ENCODE measurements at places on chromosomes 7 and 10. TPM values are rescaled to one million over a fixed set of nuclear protein-coding genes. Genes with fewer than 3 reads are reported as not detected.

The CNTNAP2 gene
- total RNA-seq = 2.9 TPM

The ADCYAP1R1 gene
- total RNA-seq = 35.3 TPM

The GOLGA7B gene
- under 0.01 TPM for total RNA-seq

The APBB1IP gene
- total RNA-seq = 5.8 TPM

The OR6B1 gene
- not detected for total RNA-seq

The NUTM2E gene
- not detected for total RNA-seq

The ATOH7 gene
- total RNA-seq = not detected

The CFAP43 gene
- not detected for total RNA-seq

The MALRD1 gene
- total RNA-seq = 0.33 TPM

The GPR158 gene
- 0.19 TPM for total RNA-seq

The ZNF503 gene
- 56.1 TPM for total RNA-seq

The ICA1 gene
- total RNA-seq = 7.4 TPM

The SPDYE9 gene
- not detected for total RNA-seq

The PRSS2 gene
- total RNA-seq = not detected

The NKX2-3 gene
- total RNA-seq = 0.19 TPM

The SLC39A12 gene
- total RNA-seq = not detected

The NXPH1 gene
- not detected for total RNA-seq

The ATG9B gene
- total RNA-seq = 0.42 TPM

The GSTK1 gene
- total RNA-seq = 123 TPM

The KNDC1 gene
- total RNA-seq = 0.42 TPM

The FAM241B gene
- total RNA-seq = 8.4 TPM

The BAMBI gene
- total RNA-seq = 8.4 TPM

The GBF1 gene
- total RNA-seq = 33.1 TPM

The PNLIPRP1 gene
- not detected for total RNA-seq

The LLCFC1 gene
- total RNA-seq = not detected

The ABCB4 gene
- 1.0 TPM for total RNA-seq

The TWIST1 gene
- 18.3 TPM for total RNA-seq

The PLXDC2 gene
- 28.7 TPM for total RNA-seq

The CYP2E1 gene
- 0.91 TPM for total RNA-seq
